Mesothelial cell of epicardium (in vitro differentiated cells): ENCODE measurements at places on chromosomes 7 and 10. TPM values are rescaled to one million over a fixed set of nuclear protein-coding genes. Genes with fewer than 3 reads are reported as not detected.

Gene TRIM50
- total RNA-seq = not detected in 3 replicates

Gene ZMIZ1
- 166 to 173 TPM (median 170 TPM) in 3 replicates for total RNA-seq

Gene CFAP58
- total RNA-seq = 0.58 to 1.4 TPM (median 1.1 TPM) in 3 replicates

Gene MPP7
- total RNA-seq = 10.6 to 12.6 TPM (median 12.4 TPM) in 3 replicates

Gene SFTPA1
- total RNA-seq = not detected in 3 replicates

Gene FOXP2
- total RNA-seq = 13.9 to 18.2 TPM (median 15.3 TPM) in 3 replicates

Gene VDAC2
- total RNA-seq = 144 to 154 TPM (median 149 TPM) in 3 replicates

Gene AKR1C4
- not detected in 3 replicates for total RNA-seq

Gene MYOF
- total RNA-seq = 53.3 to 58.5 TPM (median 56.0 TPM) in 3 replicates

Gene KLF14
- 0.87 to 1.0 TPM (median 1.0 TPM) in 3 replicates for total RNA-seq

DNA sequence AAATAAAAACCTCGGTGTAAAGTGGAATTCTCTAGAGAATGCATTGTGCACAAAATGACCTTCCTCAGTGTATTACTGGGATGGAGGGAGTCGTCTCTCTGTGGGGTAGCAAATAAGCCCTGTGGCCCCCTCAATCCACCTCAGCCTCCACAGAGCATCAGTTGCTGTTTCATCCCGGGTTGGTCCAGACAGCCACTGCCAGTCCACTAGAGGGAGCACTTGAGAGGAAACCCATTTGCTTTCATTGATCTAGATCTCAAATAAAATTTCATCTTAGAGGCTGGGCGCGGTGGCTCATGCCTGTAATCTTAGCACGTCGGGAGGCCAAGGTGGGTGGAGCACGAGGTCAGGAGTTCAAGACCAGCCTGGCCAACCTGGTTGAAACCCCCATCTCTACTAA lies 1128.7 kb downstream of the CNTNAP2 start:
- no peak for DNase-seq
- H3K4me1 ChIP-seq = no peaks in the 10 kb centered on the region
- H3K27me3 ChIP-seq = peaks cover 20% of the 10 kb centered on the region
- H3K36me3 ChIP-seq = no peaks in the 10 kb centered on the region

GRCh38 chr7:139588632-139589031 lies 65.1 kb downstream of the CLEC2L start:
- H3K4me1 ChIP-seq = peaks cover 3% of the 10 kb centered on the region
- peaks cover 51% of the 10 kb centered on the region for H3K36me3 ChIP-seq
- no peak overlapping the region for H3K4me3 ChIP-seq
- H3K27ac ChIP-seq = peak overlapping the region; percentile 67
- no peak for DNase-seq

- H3K27ac ChIP-seq = no peak overlapping the region
- DNase-seq = no peak
- no peaks in the 10 kb centered on the region for H3K4me1 ChIP-seq
- no peaks in the 10 kb centered on the region for H3K27me3 ChIP-seq
Measured at GRCh38 chr10:30897547-30897946, 134.1 kb downstream of the ZNF438 start.

GRCh38 chr10:26214551-26215395 lies 1.8 kb upstream of the GAD2 start:
- H3K36me3 ChIP-seq = no peaks in the 10 kb centered on the region
- H3K4me1 ChIP-seq = peaks cover 28% of the 10 kb centered on the region
- DNase-seq = no peak
- H3K27ac ChIP-seq = no peak overlapping the region

- H3K36me3 ChIP-seq = peaks cover 12% of the 10 kb centered on the region
- no peak overlapping the region for H3K27ac ChIP-seq
- no peak for DNase-seq
- peaks cover 18% of the 10 kb centered on the region for H3K4me1 ChIP-seq
- no peaks in the 10 kb centered on the region for H3K27me3 ChIP-seq
Measured at GRCh38 chr10:61169294-61169693, 225.3 kb upstream of the RHOBTB1 start.

DNA sequence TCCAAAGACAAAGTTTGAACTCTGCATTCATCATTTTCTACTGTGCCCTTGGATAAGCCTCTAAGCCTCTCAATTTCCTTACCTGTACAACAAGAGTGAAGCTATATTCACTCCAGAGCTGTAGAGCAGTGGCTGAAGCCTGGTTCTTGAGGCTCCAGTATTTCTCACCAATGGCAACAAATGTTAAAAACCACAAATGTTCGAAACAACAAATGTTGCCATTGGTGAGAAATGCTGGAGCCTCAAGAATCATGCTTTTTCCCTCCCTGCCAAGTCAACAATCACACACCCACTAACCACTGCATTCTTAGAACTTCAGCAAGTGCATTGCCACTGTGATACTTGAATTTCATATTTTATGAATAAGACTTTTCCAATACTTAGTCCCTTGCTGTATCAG lies 237.9 kb downstream of the TMEM26 start:
- H3K4me3 ChIP-seq = no peak overlapping the region
- H3K27me3 ChIP-seq = peaks cover 5% of the 10 kb centered on the region
- no peak overlapping the region for H3K27ac ChIP-seq
- H3K4me1 ChIP-seq = no peaks in the 10 kb centered on the region
- no peak for DNase-seq

DNA sequence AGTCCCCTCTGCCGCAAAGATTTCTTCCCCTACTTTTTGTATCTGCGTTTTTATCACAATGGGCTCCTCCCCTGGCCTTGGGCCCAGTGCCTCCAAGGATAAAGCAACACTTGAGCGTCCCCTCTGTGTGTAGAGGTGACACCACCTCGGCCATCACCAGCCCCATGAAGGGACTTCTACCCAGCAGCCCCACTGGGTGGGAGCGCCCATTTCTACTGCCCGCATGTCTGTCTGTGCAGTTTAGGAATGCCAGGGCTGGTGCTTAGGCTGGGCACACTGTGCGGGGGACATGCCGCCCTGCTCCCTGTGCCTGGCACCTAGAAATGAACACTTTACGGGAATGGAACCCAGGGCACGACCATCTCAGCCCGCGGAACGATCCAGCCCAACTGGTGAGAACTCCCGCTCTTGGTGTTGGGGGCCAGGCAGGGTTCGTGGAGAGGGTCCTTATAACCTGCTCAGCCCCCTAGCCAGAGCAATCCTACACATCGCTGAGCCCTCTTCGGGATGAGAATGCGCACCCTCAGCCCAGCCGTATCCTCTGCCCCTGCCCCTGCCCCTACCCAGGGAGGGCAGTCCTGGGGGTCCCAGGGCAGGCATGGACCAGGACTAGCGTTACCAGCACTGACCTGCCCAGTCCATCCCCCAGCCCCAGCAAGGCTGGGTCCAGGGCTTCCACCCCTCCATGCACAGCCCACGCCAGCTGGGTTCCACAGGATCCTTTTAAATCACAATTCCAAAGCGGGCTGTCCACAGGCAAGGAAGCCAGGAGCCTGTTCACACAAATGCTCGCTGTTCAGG lies 12.8 kb downstream of the CRYGN start:
- peaks cover 3% of the 10 kb centered on the region for H3K36me3 ChIP-seq
- DNase-seq = no peak
- H3K4me1 ChIP-seq = peaks cover 71% of the 10 kb centered on the region
- H3K4me3 ChIP-seq = peak overlapping the region; percentile 16

DNA sequence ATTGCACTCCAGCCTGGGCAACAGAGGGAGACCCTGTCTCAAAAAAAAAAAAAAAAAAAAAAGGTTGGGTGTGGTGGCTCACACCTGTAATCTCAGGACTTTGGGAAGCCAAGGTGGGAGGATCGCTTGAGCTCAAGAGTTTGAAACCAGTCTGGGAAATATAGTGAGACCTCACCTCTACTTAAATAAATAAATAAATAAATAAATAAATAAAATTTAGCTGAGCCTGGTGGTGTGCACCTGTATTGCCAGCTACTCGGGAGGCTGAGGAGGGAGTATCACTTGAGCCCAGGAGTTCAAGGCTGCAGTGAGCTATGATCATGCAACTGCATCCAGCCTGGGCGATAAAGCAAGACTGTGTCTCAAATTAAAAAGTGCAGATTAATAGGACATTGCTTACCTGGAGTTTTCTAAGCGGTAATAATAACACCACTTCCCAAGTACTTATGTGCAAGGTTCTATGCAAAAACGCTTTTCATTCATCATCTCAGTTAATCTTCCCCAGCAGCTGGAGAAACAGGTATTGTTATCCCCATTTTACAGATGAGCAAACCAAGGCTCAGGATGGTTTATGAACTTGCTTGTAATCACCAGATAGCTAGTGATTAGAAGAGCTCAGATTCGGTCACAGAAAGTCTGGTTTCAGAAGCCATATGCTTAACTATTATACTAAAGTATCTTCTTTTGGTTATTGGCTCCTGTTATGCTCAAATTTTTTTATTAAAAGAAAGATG lies 196.5 kb upstream of the MKLN1 start:
- H3K4me3 ChIP-seq = no peak overlapping the region
- no peak for DNase-seq
- no peaks in the 10 kb centered on the region for H3K27me3 ChIP-seq
- H3K4me1 ChIP-seq = no peaks in the 10 kb centered on the region

DNA sequence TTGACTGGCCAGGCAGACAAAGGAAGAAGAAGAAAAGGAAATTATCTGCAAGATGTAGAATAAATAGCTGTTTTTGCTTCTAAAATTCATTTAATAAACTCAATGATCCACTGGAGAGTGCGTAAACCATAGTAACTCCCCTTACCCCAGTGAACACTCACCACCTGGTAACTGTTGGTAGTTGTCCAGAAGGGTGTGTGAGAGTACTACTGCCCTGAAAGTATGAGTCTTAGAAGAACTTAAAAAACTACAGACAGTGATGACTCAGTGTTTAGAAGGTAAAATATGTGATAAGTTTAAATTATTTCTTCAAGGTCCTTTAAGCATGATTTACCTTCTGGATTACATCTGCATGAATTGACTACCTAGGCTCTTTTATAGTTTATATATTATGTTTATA lies 53.0 kb upstream of the SEMA3A start:
- peaks cover 21% of the 10 kb centered on the region for H3K4me1 ChIP-seq
- H3K36me3 ChIP-seq = peaks cover 21% of the 10 kb centered on the region
- no peak for DNase-seq
- H3K27ac ChIP-seq = no peak overlapping the region

- no peak overlapping the region for H3K4me3 ChIP-seq
- H3K36me3 ChIP-seq = no peaks in the 10 kb centered on the region
- H3K4me1 ChIP-seq = peaks cover 41% of the 10 kb centered on the region
- no peak overlapping the region for H3K27ac ChIP-seq
- DNase-seq = no peak
Measured at GRCh38 chr10:103839872-103840739, 15.3 kb downstream of the SH3PXD2A start.

DNA sequence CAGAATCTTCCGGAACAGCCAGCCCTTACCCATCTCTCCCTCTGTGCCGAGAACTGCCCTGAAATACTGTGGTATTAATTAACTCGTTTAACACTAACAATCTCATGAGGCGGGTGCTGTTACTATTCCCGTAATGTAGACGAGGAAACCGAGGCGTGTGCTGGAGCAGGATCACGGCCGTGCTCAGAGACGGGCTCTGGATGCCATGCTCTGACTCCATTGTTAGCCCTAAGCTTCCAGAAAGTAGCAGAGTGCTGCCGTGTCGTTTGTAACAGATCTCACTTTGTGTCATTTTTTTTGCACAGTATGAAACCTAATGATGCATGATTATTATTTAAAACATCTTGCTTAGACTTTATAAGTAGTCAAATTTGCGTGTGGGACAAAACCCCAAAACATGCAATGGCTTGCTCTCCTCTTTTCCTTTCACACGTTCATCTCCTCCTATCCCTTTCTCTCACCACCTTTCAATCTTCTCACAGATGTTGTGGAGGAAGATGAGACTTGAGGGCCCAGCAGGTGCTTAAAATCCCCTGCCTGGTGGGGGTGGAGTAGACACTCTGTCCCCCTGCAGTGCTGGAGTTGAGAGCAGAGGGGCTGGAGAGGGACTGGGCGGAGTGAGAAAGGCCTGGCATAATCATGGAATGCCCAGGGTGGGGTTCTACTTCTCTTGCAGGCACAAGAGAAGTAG lies 482 bp upstream of the ACTR3C start:
- H3K4me3 ChIP-seq = peak overlapping the region; percentile 71
- H3K36me3 ChIP-seq = no peaks in the 10 kb centered on the region
- H3K27me3 ChIP-seq = no peaks in the 10 kb centered on the region
- no peak for DNase-seq
- peak overlapping the region; percentile 71 for H3K27ac ChIP-seq

- no peak overlapping the region for H3K4me3 ChIP-seq
- H3K36me3 ChIP-seq = no peaks in the 10 kb centered on the region
- no peaks in the 10 kb centered on the region for H3K4me1 ChIP-seq
- DNase-seq = no peak
Measured at GRCh38 chr10:117184296-117184695, 13.0 kb upstream of the KCNK18 start.

DNA sequence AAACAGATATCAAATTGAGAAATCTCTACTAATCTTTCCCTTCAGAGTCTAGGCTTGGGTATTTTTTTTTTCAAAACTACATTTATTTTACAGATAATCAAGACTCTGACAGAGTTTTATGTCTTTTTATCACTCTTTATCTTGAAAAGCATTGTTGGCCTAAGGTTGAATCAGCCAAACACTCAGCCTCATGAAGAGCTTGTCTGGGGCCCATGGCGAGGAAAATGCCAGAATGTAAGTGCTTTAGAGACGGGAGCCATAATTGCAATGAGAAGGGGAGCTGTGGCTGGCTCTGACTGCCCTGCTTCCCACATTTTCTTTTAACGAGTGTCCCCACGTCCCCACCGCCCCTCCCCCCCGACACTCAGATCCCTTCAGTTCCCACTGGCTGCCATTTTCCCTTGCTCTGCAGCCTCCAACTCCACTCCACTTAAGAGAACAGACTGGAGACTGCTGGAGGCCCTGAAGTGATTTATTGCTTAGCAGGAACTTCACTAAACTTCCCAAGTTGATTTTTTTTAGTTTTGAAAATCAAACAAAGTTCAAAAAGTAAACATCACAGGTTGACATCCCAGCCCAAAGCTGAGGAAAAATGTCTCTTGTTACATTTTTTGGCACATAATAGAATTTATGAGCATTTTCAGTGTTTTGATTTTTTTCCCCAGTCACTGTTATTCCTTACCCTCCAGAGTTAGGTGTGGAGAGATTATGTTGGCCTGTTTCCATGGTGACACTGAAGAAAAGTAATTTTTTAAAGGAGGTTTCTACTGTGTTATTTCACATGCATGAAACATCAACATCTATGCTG lies 637.5 kb upstream of the GALNT17 start:
- peaks cover 30% of the 10 kb centered on the region for H3K4me1 ChIP-seq
- H3K27me3 ChIP-seq = no peaks in the 10 kb centered on the region
- no peak for DNase-seq

DNA sequence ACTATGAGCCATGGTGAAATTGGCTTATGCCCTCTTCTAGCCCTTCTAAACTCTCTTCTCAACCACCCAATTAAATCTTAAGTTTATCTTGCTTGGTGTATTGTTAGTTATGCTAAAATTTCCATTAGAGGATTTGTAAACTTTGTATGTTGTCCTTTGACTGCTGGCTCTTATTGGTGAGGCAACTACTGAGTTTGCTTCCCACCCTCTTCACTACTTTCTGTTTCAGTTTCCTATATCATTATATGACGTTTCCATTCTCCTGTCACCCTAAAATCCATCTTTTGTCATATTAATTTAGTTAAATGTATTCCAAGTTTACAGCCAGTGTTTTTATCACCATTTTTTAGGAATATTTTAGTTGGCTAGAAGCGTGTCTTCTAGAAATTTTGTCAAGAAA lies 80.9 kb upstream of the VWC2 start:
- DNase-seq = no peak
- peaks cover 6% of the 10 kb centered on the region for H3K4me1 ChIP-seq
- H3K36me3 ChIP-seq = no peaks in the 10 kb centered on the region

- peaks cover 29% of the 10 kb centered on the region for H3K4me1 ChIP-seq
- no peak for DNase-seq
- peak overlapping the region; percentile 79 for H3K27ac ChIP-seq
- peaks cover 40% of the 10 kb centered on the region for H3K36me3 ChIP-seq
Measured at GRCh38 chr7:85115862-85116261, 71.0 kb downstream of the SEMA3D start.

GRCh38 chr10:33893506-33893905 lies 559.0 kb upstream of the NRP1 start:
- peaks cover 12% of the 10 kb centered on the region for H3K4me1 ChIP-seq
- no peaks in the 10 kb centered on the region for H3K36me3 ChIP-seq
- no peaks in the 10 kb centered on the region for H3K27me3 ChIP-seq
- no peak overlapping the region for H3K4me3 ChIP-seq
- no peak for DNase-seq
